ENCODE measurements at places on chromosomes 5 and 9.
A peak's percentile ranks its signal among the peaks of the same experiment; 100 is the strongest.

- no peaks in the 10 kb centered on the region for H3K36me3 ChIP-seq
- H3K4me1 ChIP-seq, result peaks cover 6% of the 10 kb centered on the region
- H3K27ac ChIP-seq, result no peak overlapping the region
- H3K4me3 ChIP-seq, result no peak overlapping the region
- H3K27me3 ChIP-seq, result no peaks in the 10 kb centered on the region
Observed at GRCh38 chr5:149921597-149921996, 23.0 kb downstream of the PDE6A start.

DNA sequence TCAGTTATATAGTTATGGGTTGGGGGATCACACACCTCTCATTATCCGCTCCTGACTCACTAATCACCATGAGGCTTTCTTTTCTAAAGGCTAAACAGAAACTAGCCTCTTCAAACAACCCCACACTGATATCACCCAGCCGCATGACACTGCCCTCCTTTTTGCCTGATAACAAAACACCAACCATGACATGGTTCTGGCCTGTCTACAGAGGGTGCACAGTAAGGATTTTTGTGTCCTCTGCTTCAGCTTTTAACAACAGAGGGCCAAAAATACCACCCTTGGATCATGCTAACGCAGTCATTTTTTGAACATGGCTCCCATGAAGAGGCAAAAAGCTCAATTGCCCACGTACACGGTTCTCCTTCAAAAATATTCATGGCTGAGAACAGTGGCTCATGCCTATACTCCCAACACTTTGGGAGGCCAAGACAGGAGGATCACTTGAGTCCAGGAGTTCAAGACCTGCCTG is 4.0 kb downstream of the CMBL start:
- no peaks in the 10 kb centered on the region for H3K27me3 ChIP-seq
- no peaks in the 10 kb centered on the region for H3K36me3 ChIP-seq
- DNase-seq, result peak; percentile 35
- H3K27ac ChIP-seq, result peak overlapping the region; percentile 57

DNA sequence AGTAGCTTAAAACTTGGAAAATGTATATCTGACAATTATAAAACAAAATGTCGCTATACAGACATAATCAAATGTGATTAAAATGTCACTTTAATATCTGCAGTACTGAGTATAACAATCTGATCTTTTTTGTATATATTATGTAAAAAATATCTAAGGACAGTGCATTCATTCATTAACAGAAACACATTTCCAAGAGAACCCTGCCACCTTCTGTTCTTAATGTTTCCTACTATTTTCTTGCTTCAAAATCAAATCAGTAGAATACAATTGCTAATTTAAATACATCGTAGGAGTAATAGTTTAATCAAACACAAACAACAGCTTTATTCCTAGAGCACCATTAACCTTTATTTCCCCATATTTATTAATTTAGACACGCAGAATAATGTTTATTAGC is 142.6 kb upstream of the ST8SIA4 start:
- H3K4me1 ChIP-seq, result no peaks in the 10 kb centered on the region
- no peaks in the 10 kb centered on the region for H3K27me3 ChIP-seq
- DNase-seq, result no peak
- no peaks in the 10 kb centered on the region for H3K36me3 ChIP-seq
- no peak overlapping the region for H3K27ac ChIP-seq

- H3K27ac ChIP-seq, result no peak overlapping the region
- no peak for DNase-seq
- H3K4me3 ChIP-seq, result no peak overlapping the region
- H3K27me3 ChIP-seq, result peaks cover 50% of the 10 kb centered on the region
Observed at GRCh38 chr5:135537271-135537670, 1.5 kb upstream of the NEUROG1 start.

GRCh38 chr9:93280661-93281259 is 96.8 kb downstream of the WNK2 start:
- no peak overlapping the region for H3K27ac ChIP-seq
- no peak for DNase-seq
- no peaks in the 10 kb centered on the region for H3K36me3 ChIP-seq
- no peaks in the 10 kb centered on the region for H3K4me1 ChIP-seq

All from adrenal gland (tissue), 19 donors.